ENCODE measurements at places on chromosomes 4 and X.

- no peak for DNase-seq
These were observed 42.2 kb downstream of the SMIM10L2A start for GRCh38 chrX:135463937-135464336.

- DNase-seq: no peak
These were observed 12.1 kb downstream of the LAMP2 start for GRCh38 chrX:120456973-120457372.

DNA sequence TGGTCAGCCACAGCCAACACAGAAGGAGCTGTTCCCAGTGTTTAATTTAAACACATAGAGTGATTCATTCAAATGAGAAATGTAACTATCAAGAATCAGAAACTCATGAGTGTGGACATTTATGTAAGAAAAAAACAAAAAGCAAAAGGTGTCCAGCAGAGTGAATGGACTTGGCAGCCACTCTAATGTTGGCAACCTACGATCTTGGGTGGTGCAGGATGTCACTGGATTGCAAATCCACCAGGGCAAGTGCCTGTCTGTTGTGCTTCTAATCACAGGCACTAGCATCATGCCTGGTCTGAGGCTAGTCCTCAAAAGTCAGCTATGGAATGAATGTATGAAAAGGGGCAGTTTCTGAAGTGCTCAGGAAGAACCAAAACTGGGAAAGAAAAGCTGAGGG is 277.7 kb upstream of the CLNK start:
- DNase-seq: no peak

DNA sequence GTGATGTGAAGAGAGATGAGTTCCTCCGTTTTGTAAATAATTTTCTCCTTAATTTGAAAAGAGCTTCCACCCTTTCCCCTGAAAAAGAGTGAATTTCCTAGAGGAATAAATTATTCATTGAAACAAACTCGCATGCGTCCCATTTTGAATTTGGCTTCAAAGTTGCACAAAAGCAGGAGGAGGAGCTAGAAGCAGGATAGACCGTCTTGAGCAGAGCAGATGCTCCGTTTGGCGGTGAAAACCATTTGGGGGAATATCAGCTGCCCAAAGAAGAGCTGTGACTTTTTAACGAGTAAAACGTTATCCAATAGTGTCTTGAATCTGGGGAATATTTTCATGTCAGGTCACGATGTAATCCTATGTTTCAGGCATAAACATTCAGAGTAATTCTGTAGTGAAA is 42.0 kb downstream of the FAM149A start:
- DNase-seq: no peak

GRCh38 chrX:113747274-113747973 is 836.5 kb upstream of the HTR2C start:
- DNase-seq: no peak

GRCh38 chrX:270848-271367 is 10.3 kb upstream of the PLCXD1 start:
- DNase-seq: no peak

GRCh38 chrX:131271274-131271673 is 17.8 kb downstream of the IGSF1 start:
- DNase-seq: no peak

- DNase-seq: no peak
These were observed 46.0 kb upstream of the MGST2 start for GRCh38 chr4:139619644-139620043.

GRCh38 chr4:156781852-156782251 is 189.7 kb downstream of the PDGFC start:
- DNase-seq: no peak

DNA sequence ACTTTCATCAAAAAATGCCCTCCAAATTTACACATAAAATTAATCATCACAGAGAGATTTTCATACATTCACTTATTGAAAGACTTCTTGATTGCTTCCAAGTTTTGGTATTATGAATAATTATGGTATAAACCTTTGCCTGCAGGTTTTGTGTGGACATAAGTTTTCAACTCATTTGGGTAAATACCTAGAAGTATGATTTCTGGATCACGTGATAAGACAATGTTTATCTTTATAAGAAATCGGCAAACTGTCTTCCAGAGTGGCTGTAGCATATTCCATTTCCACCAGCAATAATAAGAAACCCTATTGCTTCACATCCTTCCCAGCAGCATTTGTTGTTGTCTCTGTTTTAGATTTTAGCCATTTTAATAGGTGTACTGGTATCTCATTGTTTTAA is 1507.0 kb upstream of the IGFBP7 start:
- DNase-seq: no peak

GRCh38 chr4:48681856-48682255 is 98.2 kb downstream of the FRYL start:
- no peak for DNase-seq

GRCh38 chr4:5079581-5079980 is 28.3 kb downstream of the STK32B start:
- no peak for DNase-seq

- DNase-seq: no peak
These were observed 264.0 kb upstream of the HAND2 start for GRCh38 chr4:173793937-173794510.

DNA sequence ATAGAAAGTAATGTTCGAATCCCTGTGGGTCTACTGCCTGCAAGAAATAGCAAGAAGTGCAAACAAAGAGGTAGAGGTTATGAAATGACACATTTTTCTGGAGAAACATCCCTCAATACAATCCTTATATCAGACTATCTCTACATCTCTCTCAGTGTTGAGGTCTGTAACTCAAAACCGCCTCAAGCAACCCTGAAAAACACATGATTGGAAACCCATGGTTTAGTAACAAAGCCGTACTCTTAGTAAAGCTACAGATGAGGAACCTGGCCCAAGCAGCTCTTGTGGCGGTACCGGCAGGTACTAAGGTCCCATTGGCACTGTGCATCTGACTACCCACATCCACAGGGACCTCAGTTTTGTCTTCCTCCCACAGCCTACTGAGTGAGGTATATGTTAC is 53.9 kb downstream of the IRF2 start:
- peak; percentile 30 for DNase-seq

DNA sequence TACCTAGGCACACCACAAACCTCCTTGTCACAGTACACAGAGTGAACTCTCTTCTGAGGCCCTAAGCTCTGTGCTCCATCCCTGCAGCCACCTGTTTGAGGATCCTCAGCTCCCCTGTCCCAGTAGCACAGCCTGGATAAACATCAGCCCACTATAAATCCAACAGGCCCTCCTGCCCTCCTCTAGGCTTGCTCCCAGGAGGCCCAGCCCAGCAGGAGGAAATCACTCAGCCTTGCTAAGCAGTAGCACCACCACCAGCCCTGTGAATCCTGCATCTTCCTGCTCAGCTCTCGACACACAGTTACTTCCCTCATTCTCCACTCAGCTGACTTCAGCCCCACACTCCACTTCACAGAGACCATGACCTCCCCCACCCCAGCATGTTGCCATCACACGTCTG is 273.9 kb downstream of the BCOR start:
- no peak for DNase-seq

DNA sequence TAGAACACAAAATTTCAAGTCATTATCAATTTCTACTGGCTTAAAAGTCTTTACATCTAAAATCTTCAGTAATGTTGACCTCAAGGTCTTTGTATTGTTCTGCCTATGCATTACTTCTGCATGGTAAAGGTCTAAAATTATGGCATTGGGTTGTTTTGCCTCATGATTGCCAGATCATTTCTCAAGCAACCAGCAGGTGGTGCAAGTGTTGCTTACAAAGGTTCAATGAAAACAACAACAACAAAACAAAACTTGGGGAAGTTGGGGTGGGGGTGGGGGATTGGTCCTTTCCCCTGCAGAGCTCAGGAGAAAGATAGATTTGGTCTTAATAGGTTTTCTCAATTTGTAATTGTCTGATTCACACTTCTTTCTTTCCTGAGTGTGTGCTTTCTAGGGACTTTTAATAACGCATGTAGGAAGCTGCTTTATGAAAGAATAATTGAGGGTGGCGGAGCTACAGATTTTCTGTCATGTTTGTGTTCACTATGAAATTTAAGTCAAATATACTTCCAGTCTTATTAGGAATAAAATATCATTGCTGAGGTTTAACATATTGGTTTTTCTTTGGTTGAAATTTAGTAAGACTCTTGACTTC is 145.1 kb downstream of the COL4A5 start:
- no peak for DNase-seq

DNA sequence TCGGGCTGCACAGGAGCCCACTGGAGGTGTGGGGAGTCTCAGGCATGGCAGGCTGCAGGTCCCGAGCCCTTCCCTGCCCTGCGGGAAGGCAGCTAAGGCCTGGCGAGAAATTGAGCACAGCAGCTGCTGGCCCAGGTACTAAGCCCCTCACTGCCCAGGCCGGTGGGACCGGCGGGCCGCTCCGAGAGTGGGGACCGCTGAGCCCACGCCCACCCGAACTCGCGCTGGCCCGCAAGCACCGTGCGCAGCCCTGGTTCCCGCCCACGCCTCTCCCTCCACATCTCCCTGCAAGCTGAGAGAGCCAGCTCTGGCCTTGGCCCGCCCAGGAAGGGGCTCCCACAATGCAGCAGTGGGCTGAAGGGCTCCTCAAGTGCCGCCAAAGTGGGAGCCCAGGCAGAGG is 82.0 kb upstream of the NEIL3 start:
- DNase-seq: no peak

- no peak for DNase-seq
These were observed 720.9 kb downstream of the RAPGEF2 start for GRCh38 chr4:159823743-159824142.

- no peak for DNase-seq
These were observed 102.3 kb downstream of the MID1 start for GRCh38 chrX:10518073-10518472.

DNA sequence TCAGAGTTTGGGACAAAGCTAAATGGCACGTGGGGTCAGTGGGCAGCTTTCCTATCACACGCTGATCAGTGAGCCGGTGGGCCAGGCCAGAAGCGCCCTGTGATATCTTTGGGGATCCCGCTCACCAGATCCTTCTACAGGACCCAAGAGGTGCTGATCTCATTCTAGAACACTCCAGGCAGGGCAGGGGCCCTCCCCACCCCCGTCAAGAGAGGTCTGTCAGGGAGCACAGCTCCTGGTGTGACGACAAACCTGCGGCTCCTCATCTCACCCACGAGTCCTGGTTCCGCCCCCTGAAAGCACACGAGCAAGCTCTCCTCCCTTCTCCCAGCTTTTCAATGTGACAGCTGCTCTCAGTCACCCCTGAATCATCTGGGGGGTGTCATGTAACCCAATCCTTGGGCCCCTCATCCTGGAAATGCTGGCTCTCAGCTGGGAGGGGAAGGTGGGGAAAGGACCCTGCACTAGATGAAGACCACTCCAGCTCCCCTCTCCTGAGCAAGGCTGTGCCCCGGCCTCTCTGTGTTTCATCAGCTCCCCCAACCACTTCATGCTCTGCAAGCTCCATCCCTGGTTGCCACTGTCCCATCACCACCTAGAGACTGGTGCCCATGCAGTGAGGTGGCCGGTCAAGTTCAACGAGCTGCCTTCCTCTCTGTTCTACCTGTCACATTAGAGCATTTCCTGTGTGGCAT is 4.6 kb downstream of the HCFC1 start:
- peak; percentile 63 for DNase-seq

DNA sequence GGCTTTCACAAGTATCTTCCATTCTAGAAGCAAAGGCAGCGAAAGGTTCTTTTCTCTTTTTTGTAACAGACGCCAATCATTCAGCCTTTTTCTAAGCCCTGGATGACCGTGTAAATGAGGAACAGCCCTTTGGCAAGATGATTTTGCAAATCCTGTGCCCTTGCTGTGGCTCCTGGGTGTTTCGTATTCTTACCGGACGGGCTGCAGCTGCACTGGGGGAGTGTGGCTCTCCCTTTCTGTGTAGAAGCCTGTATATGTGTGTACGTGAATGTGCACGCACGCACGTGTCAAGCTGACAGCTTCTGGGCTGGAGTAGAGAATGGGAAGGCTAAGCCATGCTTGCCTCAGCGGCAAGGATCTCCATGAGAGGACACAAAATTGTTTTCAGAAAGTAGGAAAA is 8.2 kb downstream of the GRPEL1 start:
- no peak for DNase-seq

GRCh38 chr4:140000232-140000631 is 153.8 kb downstream of the MAML3 start:
- no peak for DNase-seq

GRCh38 chr4:110075083-110075738 is 123.2 kb downstream of the ELOVL6 start:
- DNase-seq: no peak

DNA sequence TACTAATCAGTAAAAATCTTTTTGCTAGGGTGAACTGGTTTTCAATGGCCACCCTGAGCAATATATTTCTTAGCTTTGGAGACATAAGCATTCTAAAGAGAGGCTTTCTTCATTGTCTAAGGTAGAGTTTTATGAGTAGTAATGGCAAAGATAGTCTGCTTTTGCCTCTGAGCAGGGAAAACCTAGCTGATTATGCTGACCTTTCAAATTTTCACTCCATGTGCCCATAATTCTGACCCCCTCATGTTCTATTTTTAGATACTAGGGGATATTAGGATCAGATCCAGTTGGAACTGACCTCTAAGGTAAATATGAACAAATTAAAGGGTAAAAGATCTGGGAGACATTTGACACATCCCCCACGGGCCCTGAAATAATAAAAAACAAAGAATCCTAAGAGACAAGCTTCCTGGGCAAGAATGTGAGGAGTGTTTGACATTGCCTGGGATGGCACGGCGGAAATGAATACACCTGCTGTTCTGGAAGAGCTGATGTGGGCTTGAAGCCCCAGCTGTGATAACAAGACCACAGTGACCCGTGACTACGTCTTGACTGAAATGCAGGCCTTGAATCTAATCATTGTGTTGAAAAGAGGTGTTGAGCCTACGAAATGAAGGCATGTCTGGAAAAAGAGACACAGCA is 392.1 kb upstream of the FRG1 start:
- no peak for DNase-seq

GRCh38 chr4:187128222-187128621 is 404.6 kb upstream of the FAT1 start:
- no peak for DNase-seq

GRCh38 chrX:53004038-53004437 is 44.6 kb upstream of the GPR173 start:
- DNase-seq: no peak

DNA sequence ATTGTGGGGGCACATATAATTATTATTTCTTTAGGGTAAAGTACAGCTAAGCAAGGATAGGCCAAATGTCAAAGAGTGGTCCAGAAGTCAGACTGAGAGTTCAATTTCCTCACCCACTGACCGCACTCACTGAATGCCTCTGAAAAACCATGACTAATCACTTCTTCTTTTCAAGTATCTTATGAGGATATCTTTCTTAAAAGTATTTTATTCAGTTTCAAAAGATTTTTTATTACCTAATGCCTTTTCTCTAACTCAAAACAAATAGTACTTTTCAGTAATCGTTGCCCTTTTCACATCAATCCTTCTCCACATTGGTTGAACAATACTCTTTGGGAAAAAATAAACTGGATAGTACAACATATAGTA is 61.7 kb upstream of the CAMK2D start:
- peak; percentile 13 for DNase-seq
